ENCODE measurements at places on chromosomes 13 and 19.
A peak's percentile ranks its signal among the peaks of the same experiment; 100 is the strongest.

DNA sequence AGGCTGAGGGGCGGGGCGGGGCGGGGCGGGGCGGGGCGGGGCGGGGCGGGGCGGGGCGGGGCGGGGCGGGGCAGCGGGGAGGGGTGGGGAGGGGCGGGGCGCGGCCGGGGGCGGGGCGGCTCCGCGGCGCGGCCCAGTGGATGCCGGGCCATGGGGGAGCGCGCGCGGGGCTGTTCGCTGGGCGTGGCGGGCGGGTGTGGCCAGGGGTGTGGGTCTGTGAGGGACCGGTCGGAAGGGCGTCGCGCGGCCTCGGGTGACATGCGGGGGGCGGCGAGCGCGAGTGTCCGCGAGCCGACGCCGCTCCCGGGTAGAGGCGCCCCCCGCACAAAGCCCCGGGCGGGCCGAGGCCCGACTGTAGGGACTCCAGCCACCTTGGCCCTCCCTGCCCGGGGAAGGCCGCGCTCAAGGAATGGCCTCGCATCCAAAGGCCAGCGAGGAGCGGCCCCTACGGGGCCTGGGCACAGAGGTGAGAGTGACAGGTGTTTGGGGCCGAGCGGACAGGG, at the start of gene ZFP28:
TSS of gene ZFP28 (plus strand) at position 188 of the 503 bp plus-strand sequence. CDS start at position 259, 71 bp downstream.
- DNase-seq: no peak

- DNase-seq: no peak
Observed at GRCh38 chr13:24618011-24618955, 61.9 kb upstream of the ATP12A start.

DNA sequence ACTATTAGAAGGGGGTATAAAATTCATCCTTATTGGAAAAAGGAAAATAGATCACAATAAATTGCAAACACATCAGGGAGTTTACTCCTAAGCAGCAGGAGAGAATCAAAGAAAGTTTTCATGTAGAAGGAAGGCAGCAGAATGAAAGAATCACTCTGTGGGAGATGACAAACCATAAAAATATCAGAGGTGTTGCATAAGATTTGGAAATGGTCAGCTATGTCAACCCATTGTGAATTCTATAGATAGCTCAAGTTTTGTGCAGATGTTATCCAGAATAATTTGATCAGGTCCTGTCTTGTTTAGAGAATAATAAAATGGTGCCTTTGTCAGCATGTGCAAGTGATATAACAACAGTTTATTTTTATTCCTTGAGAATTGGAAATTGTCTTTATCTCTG, 622.4 kb downstream of the DCT start:
- peak; percentile 21 for DNase-seq

DNA sequence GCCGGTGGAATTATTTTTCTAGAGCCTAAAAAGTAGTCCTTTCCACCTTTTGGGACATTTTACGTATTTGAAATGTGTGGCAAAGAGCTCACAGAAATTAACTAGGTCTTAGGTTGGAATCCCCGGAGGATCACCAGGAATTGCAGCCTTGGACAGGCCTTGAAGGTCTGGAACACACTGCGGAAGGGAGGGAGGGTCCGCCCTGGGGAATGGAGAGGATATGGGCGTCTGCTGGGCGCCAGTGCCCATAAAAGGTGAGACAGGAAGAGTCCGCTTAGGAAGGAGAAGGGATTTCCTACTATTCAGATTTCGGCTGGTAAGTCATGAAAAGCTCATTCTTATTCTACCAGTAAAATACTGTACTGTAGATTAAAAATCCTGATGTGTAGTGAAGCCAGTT, 111.9 kb downstream of the COL4A2 start:
- DNase-seq: no peak

- no peak for DNase-seq
Observed at GRCh38 chr13:27427641-27428040, 3.2 kb downstream of the GTF3A start.

- DNase-seq: peak; percentile 54
Observed at GRCh38 chr13:36965767-36966166, 33.4 kb downstream of the ALG5 start.

GRCh38 chr19:19600793-19601330, 17.6 kb downstream of the PBX4 start:
- DNase-seq: no peak

- peak; percentile 86 for DNase-seq
Observed at GRCh38 chr13:75368167-75368566, 113.8 kb downstream of the TBC1D4 start.

DNA sequence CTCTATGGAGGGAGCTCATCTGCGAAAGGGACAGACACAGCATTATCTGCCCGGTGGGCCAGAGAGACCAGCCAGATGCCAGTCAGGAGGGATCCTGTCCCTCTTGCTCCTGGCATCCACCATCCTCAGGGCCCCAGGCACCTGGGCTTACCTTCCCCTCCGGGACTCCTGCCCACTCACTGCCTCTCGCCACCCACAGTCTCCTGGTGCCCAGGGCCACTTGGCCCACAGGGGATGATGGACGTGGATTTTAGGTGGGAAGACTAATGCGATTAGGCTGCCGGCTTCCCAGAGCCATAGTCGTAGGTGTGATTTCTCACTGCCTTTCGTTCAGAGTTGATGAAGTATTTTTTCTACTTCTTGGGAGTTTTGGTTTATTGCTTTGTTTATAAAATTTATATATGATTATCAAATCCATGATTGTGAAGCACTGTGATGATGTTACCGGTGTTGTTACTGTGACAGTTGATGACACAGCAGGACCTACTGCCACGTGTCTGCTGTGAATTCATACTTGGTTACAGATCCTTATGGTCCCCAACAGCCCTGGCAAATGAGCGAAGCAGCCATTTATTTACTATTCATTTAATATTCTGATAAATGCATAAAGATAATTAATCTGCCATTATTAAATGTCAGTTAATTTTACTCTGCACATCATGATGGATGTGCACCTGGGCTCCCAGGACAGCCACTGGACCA, 14.5 kb upstream of the CHAMP1 start:
- no peak for DNase-seq

DNA sequence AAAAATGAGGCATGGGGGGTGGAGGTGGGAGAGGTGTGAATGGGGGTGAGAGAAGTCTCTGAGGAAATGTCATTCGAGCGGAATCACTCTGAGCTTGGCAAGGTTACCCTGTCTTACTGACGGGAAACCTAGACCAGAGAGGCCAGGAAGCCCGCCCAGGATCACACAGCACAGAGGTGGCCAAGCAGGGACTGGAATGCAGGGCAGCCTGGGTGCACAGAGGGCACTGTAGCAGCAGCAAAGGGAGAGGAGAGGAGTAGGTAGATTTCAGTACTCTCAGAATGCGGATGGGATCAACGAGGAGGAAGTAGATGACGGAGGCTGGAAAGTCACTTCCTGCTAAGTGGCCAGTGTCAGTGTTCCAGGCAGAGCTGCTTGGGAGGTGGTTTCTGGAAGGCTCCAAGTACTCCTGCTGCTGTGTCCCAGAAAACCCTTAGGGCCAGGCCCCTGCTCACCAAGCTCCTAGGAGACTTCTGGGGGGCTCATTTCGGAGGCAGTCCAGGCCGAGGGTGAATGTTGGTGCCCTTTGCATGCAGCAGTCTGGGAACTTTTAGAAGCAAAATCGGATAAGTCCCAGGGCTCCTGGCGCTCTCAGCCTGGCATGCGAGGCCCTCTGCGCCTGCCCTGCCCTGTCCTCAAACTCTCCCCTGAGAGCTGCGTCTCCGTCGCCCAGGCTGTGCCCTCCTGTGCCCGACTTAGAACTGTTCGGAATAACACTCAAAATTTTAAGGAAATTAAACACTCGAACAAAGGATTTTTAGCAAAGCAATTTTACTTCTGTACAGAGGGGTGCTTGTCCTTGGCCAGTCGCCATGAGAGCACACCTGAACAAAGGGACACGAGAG, 33.5 kb downstream of the DNM2 start:
- DNase-seq: no peak

DNA sequence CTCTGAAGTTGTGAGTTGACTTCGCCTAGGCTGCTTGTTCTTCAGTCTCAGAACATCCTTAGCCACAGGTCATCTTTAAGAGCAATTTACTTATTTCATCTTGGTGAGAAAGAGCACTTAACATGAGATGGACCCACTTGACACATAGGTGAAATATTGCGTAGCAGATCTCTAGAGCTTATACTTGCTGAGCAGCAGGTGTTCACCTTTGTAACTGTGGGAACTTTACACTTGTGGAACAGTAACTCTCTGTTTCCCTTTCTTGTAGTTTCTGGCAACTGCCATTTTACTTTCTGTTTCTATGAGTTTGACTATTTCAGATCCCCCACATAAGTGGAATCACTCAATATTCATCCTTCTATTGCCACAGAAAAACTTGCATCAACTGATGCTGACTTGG, 95.7 kb downstream of the SLC10A2 start:
- no peak for DNase-seq

- no peak for DNase-seq
Observed at GRCh38 chr19:34900245-34900644, 26.5 kb upstream of the ZNF30 start.

GRCh38 chr13:38914070-38914469, 76.6 kb downstream of the STOML3 start:
- DNase-seq: no peak

GRCh38 chr19:8461376-8461775, 16.6 kb downstream of the HNRNPM start:
- no peak for DNase-seq

- peak; percentile 29 for DNase-seq
Observed at GRCh38 chr19:13463296-13463695, 43.0 kb downstream of the CACNA1A start.

- DNase-seq: peak; percentile 31
Observed at GRCh38 chr13:46146898-46147297, 35.1 kb downstream of the LCP1 start.

- no peak for DNase-seq
Observed at GRCh38 chr19:32606289-32606688, 25.3 kb downstream of the PDCD5 start.

DNA sequence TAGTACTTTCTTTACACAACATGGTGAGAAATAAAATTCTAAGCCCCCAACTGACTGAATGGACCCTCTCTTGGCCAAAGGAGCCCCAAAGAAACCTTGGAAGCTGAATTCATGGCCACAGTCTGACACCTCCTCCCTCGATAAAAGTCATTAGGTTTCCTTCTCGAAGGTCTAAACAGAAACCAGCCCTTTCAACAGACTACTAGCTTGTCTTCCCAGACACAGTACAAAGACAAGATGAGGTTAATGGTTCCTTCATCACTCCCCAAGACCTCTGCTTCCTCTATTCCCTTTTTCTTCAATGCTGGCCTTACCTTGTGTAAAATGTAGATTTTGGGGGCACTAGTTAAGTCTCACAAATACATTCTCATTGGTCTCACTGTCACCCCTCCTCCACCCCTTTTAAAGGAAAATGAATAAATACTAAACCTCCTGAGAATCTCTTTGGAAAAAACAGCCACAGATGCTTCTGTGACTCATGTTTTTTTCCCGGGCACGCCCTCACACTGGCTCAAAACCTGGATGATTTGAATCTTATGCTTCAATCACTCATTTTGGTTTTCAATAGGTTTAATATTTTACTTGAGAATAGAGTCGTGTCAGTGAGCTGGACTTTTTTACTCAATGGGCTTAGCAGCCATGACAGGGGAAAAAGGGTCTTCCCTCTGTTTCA, 65.8 kb upstream of the MED4 start:
- peak; percentile 14 for DNase-seq

DNA sequence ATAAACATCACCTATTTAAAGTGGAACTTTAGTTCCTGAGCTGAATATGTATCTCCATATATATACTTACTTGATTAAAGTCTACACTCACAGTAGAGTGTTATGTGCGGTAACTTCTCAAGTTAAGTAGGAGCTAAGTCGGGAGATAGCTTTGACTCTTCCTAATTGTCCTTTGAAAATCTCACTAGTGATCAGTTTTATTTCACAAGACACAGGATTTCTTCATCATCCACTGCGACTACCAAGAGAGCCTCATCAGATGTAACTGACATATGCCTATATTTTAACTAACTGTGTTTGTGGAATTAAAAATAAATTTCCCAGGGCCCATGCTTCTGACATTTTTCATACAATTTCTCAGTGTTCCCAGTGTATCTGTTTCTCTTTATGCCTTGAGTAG, 1664.0 kb downstream of the EFNB2 start:
- DNase-seq: no peak

DNA sequence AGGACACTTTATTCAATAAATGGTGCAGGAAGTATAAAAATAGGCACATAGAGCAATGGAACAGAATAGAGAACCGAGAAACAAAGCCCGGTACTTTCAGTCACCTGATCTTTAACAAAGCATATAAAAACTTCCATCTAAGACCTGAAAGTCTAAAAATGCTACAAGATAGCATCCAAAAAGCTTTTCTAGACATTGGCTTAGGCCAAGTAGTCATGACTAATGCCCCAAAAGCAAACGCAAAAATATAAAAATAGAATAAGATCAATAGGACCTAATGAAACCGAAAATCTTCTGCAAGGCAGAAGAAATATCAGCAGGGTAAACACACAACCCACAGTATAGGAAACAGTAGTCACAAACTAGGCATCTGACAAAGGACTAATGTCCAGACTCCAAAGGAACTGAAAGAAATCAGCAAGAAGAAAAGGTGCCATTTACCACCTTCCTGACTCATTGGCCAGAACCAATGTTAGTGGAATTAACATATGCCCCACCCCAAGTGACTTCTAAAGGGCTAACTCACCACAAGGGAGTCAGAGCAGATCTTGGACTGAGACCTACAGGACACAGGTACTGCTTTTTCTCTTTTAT, 40.8 kb upstream of the CEACAM21 start:
- no peak for DNase-seq

- peak; percentile 69 for DNase-seq
Observed at GRCh38 chr13:31686670-31687425, 52.5 kb upstream of the RXFP2 start.

GRCh38 chr13:106680796-106681472, 113.0 kb upstream of the ARGLU1 start:
- DNase-seq: no peak

DNA sequence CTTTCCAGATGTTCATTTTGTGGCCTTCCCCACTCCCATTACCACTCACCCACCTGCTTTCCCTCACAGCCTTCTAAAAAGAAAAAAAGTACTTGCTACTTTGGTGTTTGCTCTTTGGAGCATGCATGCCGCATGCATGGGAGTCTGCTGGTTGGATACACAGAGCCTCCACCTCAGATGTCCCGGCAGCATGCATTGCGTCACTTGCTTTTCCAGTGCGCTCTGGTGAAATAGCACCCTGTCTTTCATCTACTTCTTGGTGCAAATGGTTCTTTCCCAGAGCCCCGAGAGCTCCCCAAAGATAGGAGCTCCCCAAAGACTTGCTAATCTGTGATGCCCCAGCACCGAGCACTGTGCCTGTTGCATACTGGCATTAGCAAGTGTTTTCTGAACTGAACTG, 333.2 kb upstream of the ZNF507 start:
- no peak for DNase-seq

- DNase-seq: no peak
Observed at GRCh38 chr19:18735324-18735723, 51.8 kb downstream of the CRTC1 start.

Data from fibroblast of skin of scalp (primary cell).